Activated CD4-positive, CD25-positive, alpha-beta regulatory T cell treated with anti-CD3 and anti-CD28 coated beads, Interleukin-2, amount 50 U/mL, for 24 hours (primary cell): ENCODE measurements at places on chromosomes 12 and 14.

- peak; percentile 64 for ATAC-seq
These were observed 1.2 kb upstream of the BMAL2 start for GRCh38 chr12:27331291-27331926.

DNA sequence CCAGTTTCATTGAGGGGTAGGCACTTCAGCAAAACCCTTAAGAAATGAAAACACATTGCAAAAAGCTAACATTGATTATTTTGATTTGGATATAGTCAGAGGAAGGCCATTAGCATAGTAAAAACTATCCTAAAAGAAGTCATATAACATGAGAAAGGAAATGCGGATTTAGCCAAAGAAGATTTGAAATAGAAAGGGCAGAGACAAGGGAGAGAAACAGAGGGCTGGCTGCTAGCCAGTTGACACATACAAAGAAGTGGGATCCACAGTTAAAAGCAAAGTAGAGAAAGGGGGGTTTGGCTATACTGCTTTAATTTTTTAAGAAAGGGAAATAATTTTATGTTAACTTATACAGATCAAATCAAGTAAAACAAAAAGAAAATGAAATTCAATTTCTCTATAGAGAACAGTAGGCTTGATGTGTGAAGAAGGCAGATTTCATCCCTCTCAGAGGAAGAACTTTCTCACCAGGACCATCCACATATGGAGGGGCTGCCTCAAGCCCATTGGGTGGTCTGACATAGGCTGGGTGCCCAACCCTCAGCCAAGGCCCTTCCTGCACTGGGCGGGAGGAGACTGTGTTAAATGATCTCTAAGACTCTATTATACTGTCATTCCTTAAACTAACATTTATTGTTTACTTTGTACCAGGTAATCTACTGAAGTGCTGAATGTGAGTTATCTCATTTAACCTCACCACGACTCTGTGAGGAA is 420.3 kb downstream of the CCDC91 start:
- no peak for ATAC-seq

DNA sequence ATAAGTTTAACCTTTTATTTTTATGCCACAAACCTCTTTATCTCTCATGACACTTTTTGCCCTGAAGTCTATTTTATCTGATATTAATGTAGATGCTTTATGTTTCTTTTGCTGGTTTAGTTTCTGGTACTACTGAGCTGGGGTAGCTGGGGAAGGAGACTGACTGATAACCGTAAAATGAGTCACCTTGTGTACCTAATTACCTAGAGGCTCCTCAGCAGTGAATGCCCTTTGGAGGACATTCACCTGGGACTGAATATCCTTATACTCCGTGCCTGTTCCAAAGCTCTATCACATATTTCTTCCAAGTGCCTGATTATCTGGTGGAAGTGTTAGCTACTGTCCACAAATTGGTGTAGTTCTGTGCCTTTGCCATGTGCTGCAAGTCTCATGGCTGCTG is 13.9 kb downstream of the ATL1 start:
- no peak for ATAC-seq

- ATAC-seq, result no peak
These were observed 43.9 kb upstream of the MDM1 start for GRCh38 chr12:68375756-68376695.

DNA sequence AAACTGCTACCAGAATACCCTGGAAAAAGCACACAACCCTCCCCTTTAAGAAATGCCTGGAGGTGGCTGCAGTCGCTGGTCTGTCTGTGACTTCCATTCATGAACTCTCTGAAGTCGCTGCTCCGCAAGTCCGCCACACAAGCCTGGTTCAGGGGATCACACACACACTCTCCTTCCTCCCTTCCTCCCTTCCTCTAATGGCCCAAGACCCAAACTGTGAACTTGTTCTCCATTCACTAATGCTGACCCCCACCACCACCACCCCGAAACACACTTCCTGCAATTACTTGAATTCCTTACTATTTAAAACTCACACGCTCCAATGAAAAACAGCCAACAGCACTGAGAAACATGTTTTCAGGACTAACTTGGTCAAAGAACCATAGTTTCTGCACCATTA is 1.0 kb upstream of the LMO3 start:
- no peak for ATAC-seq

DNA sequence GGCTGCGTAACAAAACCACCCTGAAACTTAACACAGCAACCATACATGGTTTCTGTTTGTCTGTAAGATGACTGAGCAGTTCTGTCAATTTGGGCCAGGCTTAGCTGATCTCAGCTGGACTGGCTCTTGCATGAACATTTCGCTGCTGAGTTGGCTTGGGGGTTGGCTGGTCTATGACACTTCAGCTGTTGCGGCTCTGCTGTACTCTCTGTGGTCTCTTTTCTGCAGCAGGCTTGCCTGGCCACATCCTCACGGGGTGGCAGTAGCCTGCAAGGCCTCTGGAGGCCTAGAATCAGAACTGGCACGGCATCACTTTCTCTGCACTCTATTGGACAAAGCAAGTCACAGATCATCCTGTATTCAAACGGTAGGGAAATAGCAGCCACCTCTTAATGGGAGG is 216.2 kb downstream of the BCL11B start:
- peak; percentile 92 for ATAC-seq

- ATAC-seq, result no peak
These were observed 405.5 kb downstream of the MDGA2 start for GRCh38 chr14:47269756-47270492.

DNA sequence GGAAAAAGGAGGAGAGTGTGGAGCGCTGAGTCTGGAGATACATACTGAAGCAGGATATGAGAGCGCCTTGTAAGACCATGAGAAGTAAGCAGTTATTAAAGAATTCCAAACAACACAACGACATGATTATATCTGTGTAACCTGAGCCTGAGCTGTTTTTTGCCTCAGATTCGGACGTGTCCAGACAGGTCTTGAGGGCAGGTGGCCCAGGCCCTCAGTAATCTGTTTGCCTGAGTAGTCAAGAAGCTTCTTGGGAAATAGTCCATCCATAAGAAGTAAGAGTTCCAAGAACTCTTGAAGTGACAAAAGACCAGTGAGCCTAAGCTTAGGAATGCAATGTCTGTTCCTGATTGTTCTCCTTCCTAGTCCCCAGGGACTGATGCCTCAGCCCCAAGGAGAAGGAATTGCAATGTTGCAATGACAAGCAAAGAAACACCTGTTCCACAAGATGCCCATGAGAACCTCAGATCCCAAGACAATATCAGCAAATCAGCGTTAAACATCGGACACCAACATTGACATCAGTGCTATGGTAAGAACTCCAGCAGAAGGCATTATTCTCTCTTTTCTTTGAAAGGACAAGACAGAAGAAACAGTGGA is 34.7 kb upstream of the ADAMTS20 start:
- no peak for ATAC-seq

DNA sequence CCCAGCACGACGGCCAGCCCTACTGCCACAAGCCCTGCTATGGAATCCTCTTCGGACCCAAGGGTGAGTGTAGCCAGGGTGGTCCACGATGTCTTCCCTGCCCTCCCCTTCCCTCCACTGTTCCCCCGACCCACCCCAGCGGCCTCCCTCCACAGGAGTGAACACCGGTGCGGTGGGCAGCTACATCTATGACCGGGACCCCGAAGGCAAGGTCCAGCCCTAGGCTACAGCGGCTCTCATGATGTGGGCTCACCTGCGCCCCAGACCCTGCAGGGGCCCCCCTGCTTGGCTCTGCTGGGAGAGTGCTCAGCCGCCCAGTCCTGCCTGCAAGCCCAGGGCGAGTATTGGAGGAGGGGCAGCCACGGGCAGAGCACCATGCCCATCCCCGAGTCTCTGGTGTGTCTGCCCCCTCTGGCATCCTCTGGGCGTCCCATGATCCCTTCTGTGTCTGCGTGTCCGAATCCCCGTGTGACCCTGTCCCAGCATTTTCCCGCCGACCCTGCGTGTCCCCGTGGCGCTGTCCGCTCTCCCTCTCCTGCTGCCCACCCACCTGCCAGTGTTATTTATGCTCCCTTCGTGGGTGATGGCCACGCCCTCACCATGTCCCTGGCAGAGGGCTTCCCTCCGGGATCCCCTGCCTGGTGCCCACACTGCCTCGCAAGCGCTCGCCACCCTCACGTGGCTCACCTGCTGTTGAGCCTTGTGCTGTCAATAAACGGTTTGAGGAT is 5.0 kb downstream of the CRIP2 start:
- ATAC-seq, result no peak
